SJCRH30 (cell line): ENCODE measurements at places on chromosomes 5 and 9.

- DNase-seq: no peak
Measured at GRCh38 chr5:174235221-174236011, 189.9 kb downstream of the NSG2 start.

DNA sequence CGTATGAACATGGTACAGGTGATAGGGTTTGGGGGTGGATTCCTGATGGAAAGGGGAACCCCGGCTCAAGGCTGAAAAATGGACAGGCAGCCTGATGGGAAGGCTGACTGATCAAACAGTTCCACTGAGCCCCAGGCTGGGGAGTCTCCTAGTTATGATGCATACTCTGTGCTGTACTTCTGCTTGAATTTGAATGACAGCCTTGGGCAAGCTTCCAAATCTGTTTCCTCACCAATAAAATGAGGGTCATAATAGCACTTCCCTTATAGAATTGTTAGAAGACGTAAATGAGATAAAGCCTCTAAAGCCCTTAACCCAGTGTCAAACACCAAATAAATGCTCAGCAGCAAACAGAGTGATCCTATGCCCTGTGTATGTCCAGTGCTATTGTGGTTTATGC, 478.5 kb upstream of the DMAC1 start:
- DNase-seq: no peak

GRCh38 chr5:1745796-1746370, 53.8 kb downstream of the MRPL36 start:
- no peak for DNase-seq

DNA sequence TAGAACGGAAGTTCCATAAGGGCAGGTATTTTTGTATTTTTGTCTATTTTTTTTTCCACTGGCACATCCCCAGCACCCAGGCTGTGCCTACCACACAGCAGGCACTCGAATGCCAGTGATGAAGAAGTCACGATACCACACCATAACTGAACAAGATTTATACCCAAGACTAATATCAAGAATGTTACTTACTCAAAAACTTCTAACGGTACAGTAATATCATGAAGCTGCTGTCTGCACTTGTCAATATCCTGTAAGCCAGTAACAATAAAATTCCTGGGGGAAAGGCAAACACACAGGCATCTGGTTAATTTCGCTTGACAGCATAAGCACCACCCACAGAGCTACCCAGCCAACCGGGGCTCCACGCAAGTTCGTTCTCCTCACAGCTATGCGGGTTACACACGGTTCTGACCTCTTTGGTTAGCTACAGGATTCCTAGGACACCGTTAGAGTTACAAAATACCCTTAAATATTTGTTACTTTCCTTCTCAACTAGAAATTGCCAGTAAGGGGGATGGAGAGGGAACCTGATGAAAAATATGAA, 1.3 kb downstream of the MED10 start:
- no peak for DNase-seq

- DNase-seq: no peak
Measured at GRCh38 chr5:166883016-166883415, 1408.4 kb upstream of the WWC1 start.

GRCh38 chr5:169270827-169271226, 30.1 kb downstream of the SLIT3 start:
- DNase-seq: no peak

- DNase-seq: peak; percentile 17
Measured at GRCh38 chr5:94751460-94751859, 133.0 kb downstream of the SLF1 start.

DNA sequence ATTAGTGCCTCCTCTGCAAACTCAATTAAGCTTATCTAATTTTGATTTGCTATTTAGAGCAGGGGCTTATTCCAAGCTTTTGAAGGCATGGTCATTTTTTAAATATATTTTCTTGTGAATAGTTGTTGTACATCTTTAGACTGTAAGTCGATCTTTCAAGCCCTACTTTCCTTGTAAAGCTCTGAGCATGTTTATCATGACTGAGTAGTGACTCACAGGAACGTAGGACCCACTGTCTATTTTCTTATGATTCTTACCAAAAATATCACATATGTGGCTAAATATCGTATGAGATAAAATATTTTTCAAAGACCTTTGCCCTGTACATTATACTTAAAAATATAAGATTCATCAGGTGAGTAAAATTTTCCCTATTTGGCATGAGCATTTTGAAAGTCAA, 440.4 kb upstream of the GRIN3A start:
- no peak for DNase-seq

DNA sequence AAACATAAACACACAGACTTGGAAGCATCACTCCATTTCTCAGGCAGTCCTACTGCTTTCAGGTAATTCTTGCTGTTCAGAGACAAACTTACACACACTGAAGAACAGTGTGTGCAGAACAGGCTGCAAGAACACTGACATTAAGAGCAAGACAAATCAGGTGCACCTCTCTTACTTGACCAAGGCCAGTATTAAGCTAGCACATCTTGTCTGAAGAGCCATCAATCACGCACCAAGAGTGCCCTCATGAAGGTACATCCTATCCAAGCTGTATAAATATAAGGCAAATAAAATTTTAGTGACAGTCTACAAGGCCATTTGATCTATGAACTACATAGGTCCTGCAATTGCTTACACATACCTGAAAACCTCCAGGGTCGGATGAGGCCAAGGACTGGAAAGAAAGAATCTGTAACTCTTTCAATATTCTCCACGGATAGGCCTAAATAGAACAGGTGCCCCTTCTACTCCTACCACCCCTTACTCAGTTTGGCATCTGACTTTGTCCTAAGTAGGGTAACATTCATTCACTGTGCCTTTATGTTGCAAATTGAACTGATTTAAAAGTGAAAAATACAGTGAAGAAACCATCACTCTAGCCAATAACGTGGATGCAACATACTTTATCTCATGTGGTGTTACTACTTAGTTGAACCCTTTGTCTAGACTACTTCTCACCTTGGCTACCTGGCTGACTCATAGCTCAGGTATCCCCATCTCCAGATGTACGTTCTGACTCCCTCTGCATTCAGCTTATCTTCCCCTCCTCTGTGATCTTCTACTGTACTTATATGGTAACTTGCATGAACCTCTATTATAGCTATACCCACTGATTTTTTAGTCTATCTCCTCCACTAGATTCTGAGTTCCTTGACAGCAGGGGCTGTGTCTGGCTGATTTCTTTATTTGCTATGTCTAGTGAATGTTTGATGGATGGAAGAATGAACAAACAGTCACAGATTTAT, 256.3 kb downstream of the KIAA0825 start:
- no peak for DNase-seq

- no peak for DNase-seq
Measured at GRCh38 chr9:136258299-136258625, 12.7 kb upstream of the QSOX2 start.

- DNase-seq: no peak
Measured at GRCh38 chr5:115337882-115338281, 41.4 kb upstream of the CCDC112 start.

- DNase-seq: no peak
Measured at GRCh38 chr9:111904891-111905291, 8.3 kb downstream of the UGCG start.

DNA sequence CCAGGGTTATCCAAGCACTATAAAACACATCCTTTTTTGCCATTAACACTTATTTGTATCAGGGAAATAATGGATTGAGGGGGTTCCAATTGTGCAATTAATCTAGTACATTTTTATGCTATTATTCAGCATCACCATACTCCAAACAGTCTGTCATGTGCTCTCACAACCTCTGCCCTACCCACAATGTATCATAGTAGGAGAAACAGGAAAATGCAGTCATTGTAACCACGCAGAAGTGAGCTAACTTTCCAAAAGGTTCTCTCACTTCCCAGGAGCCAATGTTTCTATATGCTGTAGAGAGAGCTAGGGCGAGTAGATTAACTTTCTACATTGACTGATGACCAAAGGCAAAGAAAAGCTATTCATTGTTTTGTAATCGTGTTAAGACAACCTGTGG, 29.8 kb downstream of the DAB2 start:
- DNase-seq: no peak

DNA sequence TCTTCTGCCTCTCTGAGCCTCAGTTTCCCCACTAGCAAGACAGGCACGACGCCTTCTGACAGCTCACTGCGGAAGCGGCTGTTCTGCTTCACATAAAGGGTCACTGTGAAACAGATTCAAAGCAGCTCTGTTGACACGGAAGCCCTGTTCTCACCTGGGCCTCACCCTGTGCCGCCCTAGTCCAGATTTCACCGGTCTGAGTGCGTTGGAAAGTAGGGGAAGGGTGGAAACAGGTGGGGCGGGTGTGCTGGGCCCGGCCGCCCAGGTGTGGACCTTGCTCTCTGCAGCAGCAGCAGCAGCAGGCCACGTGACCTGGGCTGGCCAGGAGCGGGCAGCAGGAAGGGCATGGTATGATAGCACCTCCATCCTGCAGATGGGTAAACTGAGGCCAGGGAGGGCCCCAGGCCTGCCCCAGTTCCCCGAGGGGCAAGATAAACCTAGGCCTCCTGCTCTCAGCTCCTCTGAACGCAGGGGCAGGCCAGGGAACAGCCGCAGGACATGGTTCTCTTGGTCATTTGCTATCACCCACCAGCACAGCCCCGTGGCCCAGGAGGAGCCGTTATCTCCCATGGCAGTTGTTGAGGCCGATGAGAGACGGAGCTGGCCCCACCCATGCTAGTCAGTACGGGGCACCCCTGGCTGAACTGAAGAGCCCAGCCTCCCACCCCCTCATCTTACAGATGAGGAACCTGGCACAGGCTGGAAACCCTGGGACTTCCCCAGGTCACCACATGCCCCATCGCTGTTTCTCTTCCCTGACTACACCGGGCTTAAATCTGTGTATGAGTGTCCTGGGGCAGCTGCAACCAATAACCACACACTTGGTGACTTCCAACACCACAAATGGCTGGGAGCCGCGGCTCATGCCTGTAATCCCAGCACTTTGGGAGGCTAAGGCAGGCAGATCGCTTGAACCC, 12.1 kb downstream of the PTGES2 start:
- DNase-seq: no peak

DNA sequence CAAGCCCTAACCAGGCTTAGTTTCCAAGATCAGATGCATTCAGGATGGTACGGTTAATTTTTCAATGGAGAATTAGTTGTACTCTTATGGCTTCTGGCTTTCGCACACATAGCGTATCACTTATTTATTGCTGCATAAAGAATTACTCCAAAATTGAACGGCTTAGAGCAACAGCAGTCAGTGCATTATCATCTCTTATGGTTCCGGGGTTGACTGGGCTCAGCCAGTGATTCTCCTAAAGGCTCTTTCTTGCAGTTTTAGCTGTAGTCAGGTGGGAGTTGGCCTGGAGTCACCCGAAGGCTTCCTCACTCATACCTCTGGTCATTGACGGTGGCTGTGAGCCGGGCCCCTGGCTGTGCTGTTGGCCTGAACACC, 595 bp upstream of the GRHPR start:
- DNase-seq: no peak

- no peak for DNase-seq
Measured at GRCh38 chr5:145946112-145946861, 9.9 kb downstream of the SH3RF2 start.

- DNase-seq: no peak
Measured at GRCh38 chr9:36750630-36751029, 177.9 kb downstream of the MELK start.

DNA sequence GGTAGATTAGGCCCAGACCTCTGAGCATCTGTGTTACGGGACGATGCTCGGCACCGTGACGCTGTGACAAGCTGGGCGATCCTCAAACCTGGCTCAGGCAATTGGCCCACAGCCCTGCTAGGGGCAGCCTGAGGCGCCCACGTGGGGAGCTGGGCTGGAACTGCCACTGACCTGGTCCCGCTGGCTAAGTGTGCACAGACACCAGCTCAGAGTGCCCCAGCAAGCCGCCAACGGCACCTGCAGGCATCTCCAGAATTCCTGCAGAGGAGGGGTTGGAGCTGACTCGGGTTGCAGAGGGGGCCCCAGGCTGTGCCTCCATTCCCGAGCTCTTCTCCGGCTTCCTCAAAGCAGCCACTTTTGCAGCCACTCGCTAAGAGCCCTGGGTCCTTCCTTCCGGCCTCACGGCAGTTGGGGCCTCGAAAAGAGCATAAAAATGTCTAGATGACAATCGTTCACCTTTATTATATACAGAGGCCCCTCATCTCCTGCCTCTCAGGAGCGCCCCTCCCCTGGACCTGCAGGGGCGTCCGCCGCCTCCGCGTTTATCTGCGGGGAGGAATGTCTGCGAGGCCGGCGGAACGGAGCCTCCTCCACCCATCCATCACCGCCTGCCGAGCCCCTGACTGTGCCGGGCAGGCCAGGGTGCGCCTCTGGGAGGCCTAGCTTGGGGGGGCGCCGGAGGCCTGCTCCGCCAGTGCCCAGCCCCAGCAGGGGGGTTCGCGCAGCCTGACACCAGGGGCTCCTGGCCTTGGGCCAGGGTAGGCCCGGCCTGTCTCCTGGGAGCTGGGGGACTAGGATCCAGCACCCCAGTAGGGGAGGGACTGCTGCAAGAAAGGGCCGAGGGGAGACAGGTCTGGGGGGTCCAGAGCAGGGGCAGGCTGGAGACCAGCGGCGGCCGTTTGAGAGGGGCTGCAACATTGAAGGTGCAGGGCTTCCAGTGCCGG, 144.9 kb downstream of the BARX1 start:
- DNase-seq: no peak

DNA sequence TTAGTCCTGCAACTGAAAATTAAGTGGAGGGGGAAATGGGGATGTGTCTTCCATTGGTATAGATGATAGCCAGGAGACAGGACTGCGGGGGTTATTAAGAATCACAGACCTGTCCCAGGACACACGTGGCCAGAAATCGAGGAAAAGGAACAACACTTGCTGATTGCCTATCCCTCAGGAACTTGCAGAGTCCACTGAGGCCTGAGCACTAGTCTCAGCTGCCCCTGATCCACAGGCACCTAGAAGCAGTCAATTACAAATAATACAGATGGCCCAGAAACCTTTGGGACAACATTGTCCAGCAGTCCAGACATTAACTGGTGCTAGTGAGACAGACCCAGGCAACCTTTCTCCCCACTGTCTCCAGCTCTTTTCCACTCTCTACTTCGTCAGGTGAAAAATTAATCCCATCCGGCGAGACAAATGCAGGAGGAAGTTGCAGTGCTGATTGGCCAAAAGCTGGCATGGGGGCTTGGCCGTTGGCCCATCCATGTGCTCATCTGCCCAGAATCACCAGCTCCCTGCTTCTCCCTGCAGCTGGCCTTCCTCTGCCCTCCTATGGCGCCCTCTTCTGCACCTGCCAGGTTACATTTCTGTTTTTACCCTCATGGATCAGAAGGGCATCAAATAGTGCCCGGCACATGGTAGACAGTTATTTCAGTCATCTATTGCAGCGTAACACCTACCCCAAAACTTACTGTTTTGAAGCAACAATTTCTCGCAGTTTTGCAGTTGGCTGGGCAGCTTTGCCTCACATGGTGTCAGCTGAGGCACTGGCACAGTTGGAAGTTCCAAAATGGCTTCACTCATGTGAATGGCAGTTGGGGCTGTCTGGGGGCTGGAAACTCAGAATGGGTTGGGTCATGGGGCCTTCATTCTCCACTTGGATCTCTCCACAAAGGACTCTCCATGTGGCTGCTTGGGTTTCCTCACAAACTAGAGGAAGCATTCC, 3.6 kb upstream of the B4GALT1 start:
- DNase-seq: peak; percentile 56

DNA sequence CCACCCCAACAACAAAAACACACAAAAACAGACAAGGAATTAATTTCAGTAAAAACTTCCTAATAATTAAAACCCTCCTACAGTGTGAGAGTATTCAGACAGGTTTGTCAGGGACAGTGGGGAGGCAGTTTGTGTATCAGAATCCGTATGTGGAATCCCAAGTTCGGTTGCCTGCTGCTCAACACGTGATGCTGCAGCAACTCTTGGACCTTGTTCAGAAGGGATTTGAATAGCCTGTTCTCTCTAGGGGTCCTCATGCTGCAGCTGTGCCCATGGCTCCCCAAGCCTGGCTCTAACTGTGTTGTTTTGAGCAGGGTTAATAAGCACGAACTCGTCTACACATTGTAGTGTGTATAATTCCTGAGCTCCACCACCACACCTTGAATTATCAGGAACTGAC, 28.7 kb downstream of the TLE4 start:
- DNase-seq: no peak
